Esophagus squamous epithelium (tissue), 5 donors: ENCODE measurements at places on chromosomes 1 and 21.

- no peak for DNase-seq
These were observed 12.0 kb upstream of the SIM2 start for GRCh38 chr21:36686955-36687354.

DNA sequence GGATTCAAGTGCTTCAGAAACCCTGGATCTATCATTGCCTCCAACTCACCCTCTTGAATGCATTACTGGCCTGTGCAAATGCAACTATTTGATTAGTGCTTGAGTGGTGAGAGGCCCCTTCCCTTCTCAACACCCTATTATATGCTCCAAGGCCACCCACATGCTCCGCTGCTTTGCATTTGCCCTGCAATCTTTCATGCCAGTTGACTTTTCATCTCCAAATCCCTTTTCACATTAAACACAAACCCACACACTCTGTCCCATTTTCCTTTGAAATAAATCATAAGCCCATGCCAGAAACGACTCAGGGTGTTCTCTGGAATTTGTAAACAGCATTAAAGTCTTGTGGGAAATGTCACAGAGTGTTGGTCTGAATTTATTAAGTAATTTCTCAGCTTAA, 78.9 kb upstream of the CTTNBP2NL start:
- DNase-seq: no peak

DNA sequence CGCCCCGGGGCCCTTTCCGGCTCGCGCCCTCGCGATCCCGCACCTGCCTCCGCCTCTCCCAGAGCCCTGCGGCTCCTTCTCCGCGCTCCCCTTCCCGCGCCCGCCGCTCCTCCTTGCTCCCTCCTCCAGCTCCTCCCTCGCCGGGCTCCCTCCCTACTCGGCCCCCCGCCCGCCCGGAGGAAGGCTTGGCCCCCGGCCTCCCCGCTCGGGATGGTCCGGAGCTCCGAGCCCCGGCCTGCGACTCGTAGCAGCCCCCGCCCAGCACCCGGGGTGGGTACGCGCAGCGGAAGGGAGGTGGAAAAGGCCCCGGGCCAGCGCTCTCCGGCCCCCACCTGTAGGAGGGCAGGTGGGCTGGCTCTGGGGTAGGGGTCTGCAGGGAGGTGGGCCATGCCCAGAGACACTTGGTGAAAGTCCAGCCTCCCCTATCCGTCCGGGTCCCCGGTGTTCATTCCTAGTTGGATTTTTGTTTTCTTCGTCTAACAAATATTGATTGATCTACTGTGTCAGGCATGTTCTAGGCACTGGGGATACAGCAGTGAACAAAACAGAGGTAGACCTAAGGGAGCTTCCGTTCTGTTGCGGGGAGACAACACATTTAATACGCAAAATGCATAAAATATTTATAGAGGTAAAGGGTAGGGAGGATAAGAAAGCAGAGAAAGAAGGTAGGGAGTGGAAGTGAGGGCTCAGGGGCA, at the start of gene HTR1D:
Gene HTR1D (minus strand): TSS at position 82 of the 695 bp plus-strand sequence. CDS start 23,283 bp downstream, outside the sequence.
- DNase-seq: no peak

DNA sequence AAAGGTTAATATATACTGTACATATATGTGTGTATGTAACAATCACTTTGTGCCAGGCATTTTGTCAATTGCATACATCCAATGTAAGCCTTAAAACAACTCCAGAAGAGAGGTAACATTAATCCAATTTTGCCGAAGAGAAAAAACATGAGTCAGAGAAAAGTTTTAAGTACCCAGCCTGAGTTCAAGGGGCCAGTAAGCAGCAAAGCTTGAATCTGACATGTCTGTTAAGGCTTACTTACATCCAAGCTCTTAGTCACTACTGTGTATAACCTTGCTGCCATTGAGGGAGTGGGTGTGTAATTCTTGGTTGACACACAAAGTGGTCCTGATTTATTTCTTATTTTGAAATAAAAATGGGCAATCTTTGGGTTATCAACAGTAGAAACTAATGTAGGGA, 360.4 kb upstream of the LYPLAL1 start:
- no peak for DNase-seq

DNA sequence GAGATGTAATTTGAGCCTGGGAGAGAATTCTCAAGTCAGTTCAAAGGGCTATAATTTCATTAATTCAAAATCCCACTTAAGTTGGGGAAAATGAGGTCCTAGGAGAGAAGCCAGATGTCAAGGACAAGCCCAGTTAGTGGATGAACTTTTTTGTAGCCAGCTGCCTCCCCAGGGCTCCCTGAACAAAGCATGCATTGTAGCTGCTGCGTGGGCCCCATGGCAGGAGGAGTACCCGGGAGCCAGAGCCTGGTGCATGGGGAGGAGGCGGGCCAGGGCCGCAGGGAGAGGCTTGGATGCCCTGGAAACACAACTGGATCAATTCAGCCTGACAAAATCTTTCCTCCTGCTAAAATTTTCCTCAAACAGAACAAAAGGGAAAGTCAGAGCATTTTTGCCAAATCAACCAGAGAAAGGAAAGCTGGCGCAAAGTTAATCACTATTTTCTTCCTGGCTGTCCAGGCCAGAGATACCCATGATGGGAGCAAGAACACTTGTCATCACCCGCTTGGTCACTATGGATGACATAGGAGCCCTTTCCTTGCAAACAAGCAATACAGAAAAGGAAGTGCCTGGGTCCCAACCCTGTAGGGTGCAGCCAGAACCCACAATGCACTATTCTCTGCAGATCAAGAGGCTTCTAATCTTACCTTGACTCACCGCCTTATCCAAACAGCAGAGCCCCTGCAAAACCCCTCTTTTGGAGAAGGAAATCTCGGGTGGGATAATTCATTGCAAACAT, 248.1 kb upstream of the RAB4A start:
- DNase-seq: no peak

DNA sequence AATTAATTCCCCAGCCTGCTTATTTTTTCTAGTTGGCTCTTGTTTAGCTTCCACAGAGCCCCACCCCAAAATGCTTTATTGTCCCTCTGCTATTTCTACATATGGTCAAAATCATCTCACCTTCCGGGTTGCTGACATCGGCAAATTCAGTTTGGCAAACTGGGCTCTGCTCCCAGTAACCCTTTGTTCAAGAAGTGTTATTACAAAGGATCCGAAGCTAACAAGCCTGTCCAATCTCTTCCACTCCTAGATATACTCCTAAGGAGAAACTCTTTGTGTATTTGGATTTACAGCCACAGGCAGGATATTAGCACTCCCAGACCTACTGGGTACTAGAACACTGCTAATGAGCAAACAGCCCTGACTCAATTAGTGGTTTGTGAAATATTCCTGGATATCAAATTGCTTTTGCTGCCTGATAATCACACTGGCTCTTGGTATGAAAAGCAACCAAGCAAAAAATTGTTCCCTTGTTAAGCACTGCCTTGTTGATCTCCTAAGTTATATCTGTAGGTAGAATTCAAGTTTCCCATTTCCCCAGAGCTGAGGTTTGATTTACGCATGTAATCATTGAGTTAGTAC, 4.0 kb downstream of the JUN start:
- DNase-seq: no peak

GRCh38 chr1:159315381-159315780, 13.2 kb downstream of the FCER1A start:
- no peak for DNase-seq

DNA sequence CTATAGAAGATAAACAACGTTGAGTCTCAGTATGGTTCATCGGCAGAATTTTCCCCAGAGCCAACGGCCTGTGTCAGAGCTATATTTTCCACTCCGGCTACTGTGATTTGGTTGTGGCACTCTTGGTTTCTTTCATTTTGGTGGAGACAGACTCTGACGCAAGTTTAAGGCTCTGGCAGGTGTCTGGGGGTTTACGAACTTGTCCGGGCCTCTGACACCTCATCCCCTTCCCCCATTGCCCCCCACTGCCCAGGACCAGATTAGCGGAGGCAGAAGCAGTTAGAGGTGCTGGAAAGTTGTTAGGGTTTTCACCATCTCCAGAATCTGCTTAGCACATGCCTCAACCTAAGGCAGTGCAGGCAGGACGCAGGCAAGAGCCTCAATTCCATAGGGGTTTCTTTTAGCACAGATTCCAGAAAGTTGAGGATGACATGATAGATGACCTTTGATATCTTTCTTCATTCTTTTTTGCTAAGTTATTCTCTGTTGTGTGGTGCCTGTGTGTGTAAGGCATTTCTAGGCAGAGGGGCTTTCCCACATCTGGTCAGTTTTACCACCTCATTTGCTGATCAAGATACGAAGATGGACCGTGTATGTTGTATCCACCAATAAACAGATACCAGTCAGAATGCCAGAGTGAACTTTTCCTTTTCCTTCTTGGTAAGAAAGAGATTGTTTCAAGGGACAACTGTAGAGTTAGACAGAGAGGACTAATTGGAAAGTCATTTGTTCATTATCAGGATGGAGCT, 18.4 kb upstream of the IL10 start:
- DNase-seq: no peak

DNA sequence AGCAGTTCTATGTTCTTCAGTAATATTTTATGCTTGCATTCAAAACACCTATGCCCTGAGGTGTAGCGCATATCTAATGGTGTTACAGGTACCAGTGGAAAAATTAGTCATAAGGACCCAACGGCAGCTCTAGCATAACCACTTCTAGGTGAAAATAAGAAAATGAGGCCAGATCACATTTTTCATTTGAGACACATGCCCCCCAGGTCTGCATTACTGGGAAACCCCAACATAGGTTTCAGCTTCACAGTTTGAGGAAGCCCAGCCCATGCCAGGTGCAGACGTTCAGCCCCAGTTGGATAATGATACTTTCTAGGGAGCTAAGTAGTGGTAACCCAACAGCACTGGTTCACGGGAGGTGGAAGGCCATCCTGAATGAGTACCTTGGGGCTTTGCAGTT, 129.8 kb downstream of the CNIH3 start:
- no peak for DNase-seq

- no peak for DNase-seq
These were observed 32.3 kb downstream of the CCN1 start for GRCh38 chr1:85612704-85613361.
